ENCODE measurements at places on chromosomes 2 and 18. TPM values are rescaled to one million over a fixed set of nuclear protein-coding genes. Genes with fewer than 3 reads are reported as not detected.

Gene SLC14A1
- 0.40 TPM for total RNA-seq

Gene HOXD11
- not detected for total RNA-seq

Gene LRPPRC
- 61.8 TPM for total RNA-seq

Gene IRS1
- total RNA-seq: 26.1 TPM

Gene EFEMP1
- 141 TPM for total RNA-seq

Gene HK2
- 0.82 TPM for total RNA-seq

GRCh38 chr2:229695961-229696360 lies 18.4 kb downstream of the DNER start:
- ATAC-seq: no peak

DNA sequence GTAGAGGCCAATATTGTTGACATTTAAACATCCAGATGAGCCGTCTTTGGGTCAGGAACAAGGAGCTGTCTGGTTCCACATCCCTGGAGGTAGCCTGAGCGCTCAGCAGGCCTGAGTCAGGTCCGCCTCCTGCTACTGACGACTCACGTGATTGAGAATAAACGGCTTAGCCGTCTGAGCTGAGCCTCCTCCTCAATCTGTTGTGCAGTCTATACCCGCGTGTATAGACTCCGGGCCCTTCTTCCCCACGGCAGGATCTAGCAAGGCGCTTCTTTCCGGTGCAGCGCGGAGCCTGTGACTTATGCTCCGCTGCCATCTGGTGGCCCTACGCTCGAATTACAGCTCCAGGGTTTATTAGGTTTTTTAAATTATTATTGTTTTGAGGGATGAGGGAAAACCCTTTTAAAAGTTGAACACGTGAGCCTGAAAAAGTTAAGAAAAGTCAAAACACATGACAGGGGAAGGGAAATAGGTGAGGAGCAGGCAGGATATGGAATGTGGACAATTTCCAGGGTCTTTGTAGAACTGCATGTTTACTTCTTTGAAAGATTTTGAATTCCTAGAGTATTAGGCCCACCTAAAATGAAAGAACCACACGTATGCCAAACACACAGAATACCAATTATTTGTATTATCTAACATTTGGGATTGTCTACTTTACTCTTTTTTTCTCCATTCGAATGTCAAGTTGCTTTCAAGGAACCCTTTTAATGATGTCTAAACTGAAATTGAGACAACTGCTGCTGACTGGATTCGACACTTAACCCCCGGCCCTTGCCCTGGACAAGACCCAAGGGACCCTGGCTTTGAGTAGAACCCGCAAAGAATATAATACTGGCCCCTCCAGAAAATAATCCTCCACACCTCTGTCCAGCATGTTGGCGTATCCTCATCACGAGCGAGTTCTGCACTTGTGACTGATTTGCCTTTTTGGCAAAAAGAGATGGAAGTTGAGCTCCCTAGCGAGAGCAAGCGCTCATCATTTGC lies 112.4 kb upstream of the ZNF236 start:
- peak; percentile 77 for ATAC-seq

DNA sequence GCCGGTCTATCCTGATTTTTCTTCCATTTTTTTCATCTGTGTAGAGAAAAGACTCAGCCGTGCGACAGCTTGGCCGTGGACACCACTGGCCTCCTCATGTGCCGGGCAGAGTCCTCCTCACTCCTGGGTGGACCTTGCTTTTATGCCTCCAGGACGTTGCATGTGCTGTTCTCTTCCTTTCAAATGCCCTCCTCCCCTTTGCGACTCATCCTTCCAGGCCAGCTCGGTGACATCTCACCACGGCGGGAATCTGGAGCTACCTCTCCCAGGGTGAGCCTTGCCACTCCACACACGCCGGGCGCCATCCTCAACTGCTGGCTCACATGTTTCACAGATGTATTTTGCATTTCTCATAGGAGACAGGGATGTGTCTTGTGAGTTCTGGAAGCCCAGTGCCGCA lies 198.5 kb upstream of the HDAC4 start:
- no peak for ATAC-seq

DNA sequence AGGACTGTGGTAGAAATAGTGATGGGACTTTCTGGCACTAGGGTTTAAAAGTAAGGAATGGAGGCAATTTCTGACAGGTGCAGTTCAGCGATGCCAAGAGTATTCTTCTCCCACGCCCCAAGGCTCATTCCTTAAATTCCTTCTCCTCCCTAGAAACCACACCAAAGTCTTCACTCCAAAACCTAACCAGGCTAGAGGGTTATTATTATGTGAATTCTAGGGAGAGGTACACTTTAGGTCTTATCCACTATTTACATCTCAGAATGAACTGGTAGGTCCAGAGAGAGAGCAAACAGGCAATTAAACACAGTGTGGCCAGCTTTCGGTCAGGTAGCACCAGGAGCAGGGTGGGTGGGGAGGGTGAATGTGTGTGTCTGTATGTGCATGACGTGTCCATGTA lies 11.4 kb downstream of the IL1F10 start:
- no peak for ATAC-seq

DNA sequence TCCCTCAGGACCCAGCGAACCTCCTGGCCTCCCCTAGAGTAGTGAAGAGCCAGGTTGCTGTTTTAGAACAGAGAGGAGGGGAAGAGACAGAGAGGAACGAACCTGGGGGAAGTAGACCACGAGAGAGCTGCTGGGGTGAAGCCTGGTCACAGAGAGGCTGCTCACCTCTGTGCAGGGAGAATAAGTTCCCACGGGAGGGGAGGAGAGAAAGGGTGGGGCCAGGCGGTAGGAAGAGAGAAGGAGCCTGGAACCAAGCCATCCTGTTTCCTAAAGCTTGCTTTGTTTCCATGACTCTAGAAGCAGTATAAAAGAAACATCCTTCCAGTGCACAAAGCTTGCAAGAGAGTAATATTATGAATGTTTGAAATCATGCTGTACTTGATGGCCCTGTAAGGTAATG lies 147.9 kb downstream of the MYT1L start:
- ATAC-seq: no peak

DNA sequence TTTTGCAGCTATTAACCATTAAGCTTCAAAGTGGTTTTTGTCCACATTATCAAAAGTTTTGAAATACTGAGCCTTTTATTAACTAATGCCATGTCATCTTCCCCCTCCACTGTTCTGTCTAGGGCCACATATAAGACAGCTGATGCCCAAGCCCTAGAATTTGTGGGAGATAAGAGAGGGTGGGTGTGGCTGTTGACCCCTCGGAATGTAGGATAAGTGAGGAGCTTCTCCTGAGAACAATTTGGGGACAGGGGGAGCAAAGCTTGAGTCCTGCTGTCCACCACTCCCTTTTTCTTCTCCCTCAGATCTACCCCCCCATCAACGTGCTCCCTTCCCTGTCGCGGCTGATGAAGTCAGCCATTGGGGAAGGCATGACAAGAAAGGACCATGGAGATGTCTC lies 14.3 kb upstream of the ANKRD53 start:
- no peak for ATAC-seq

GRCh38 chr18:23922939-23923338 lies 91.6 kb upstream of the TTC39C start:
- no peak for ATAC-seq

GRCh38 chr2:41907771-41908207 lies 140.0 kb upstream of the PKDCC start:
- no peak for ATAC-seq

DNA sequence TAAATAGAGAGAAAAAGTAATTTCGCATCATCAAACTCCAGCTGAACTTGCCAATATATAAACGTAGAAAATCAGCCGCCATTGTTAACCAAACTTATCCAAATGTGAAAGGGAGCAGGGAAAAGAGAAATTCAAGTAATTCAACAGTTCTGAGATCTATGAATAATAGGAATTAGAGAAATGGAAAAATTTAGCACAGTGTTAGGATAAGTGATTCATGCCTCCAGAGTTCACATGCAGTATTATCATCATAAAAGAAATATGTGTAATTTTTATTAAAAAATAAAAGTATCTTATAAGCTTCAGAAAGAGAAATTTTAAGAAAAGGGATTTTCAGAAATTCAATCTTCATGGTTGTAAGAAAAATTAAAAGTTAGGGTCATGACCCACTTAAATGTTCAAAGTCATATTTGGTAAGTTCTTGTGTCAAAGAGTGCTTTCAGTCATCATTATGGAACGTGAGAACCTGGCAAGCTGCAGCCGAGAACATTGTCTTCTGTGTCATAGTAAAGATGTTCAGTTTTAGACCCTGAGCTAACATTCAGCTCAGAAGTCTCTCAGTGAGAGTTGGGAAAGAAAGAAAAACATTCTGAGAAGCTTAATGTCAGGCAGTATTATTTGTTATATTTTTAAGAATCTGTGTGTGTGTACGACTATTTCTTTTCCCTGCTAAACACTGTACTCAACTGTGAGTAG lies 414.3 kb upstream of the RGPD4 start:
- peak; percentile 55 for ATAC-seq

DNA sequence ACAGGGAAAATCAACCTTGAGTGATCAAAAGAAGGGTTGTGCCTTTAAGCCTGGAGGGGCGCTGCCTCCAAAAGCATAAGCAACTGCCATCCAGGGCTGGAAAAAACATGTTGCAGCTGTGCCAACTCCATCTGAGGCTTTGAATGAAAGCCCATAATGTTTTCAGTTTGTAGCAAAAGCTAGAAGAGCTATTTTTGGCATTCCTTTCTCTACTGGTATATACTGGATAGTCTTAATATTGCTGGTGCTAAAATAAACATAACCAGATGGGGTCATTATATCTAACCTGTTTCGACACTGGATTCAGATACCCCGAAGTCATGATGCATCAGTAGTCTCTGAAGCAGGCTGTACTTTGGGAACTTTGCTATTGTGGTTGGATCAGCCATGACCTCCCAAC lies 25.1 kb downstream of the ANXA4 start:
- ATAC-seq: no peak

DNA sequence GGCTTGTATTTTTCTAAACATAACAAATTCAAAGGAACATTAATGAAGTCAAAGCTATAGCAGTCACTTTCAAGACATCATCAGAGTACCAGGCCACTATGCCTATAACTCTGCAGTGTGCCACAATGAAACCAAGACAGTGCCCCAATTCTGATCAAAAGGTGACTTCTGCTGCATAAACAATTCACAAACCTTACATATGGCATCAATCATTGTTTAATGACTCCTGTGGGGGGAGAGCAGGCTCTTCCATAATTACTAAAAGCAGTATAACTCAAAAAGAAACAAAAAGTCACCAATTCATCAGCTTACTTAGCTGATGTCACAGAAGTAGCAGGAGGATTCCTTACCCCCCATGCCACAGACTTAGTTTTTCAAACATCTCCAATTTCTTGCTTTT lies 15.5 kb downstream of the LPIN2 start:
- ATAC-seq: no peak

DNA sequence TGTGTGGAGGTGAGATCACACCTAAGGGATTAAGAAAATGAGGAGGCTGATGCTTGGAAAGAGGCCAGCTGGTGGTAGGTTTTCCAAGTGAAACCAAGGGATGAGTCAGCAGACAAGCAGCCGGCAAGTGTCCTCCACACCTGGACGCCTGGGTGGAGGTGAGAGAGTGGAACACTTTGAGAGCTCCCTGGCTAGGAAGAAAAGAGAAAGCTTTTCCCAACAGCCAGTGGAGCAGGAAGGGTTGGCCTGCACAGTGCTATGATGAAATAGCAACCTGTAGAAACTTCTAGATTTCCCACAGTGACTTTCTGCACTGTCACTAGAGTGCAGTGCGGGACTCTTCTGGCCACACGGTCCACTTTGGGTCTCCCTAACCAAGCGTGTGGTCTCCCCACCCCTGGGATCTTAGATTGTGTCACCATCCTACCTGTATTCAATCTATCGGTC lies 19.6 kb upstream of the IL37 start:
- no peak for ATAC-seq

DNA sequence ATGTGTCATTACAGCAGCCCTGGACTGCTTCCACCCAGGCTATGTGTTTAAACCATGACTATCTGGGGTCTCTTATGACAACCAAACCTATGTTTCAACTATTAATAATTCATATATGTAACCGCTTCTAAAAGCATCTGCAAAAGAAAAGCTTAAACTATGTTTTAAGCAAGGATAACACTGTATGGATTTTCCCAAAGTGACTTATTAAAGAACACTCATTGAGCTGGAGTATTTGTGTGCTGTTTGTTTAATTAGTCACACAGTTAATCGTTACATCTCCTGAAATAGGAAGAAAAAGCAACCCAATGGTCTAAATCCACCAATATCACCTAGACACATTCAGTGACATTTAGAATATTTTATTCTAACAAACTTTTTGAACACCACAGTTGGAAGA lies 51.3 kb downstream of the TMEM163 start:
- ATAC-seq: no peak

DNA sequence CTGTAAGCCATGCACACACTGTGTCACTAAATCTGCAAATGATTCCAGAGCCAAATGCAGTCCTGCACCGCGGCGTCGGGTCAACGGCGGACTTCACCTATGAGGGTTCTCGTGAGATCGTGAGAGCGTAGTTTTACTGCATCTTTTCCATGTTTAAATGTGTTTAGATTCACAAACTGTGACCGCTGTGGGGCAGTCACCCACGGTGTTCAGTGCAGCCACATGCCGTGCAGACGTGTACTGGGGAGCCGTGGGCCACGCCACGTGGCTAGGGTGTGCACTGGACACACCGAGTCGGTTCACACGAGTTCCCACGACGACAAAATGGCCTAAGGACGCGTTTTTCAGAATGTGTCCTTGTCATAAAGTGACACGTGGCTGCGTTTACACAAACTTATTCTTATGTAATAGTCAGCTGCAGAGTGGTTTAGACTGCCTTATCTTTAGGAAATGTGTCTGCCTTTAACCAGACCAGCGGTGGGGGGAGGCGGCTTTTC lies 34.1 kb downstream of the NFATC1 start:
- ATAC-seq: no peak

DNA sequence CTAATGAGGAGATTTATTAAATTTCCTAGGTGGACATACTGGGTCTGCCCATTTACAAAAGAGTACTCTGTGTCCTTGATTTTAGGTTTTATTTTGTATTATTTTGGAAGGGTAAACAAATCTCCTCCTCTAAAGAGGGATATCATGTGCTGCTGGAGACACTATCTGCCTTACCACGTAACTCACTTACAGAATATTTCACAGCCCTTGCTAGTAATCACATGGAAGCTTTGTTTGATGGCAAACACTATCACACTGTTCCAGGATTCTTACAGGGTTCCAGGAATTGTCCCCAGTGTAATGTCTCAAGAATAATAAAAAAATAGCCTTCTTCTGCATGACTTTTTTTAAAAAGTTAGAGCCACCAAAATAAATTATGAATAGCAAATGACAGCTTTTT lies 29.2 kb upstream of the ACVR1C start:
- ATAC-seq: no peak

GRCh38 chr18:22110461-22110924 lies 58.9 kb upstream of the GATA6 start:
- ATAC-seq: no peak

- no peak for ATAC-seq
Measured at GRCh38 chr2:232245111-232245510, 133.4 kb upstream of the ALPP start.
